Iris pigment epithelial cell (primary cell): ENCODE measurements at places on chromosomes 7 and 10.

DNA sequence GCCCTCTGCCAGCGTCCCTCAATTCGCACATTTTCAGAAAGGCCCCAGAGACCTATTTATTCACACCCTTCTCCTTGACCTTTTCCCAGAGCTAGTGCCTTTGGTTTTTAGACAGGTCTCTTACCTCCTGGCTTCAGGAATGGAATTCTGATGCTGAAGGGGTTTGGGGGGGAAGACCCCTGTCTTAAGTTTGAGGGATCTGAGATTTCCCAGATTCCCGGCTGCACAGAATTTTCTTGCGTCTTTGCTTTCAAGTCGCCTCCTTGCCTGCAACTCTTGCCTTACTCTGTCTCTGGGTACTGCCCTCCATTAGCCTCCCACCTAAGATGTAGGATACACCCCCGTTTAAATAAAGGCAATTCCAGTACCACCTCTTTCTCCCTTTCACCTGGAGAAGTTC, 1.9 kb downstream of the GATA3 start:
- no peak for DNase-seq

GRCh38 chr10:86070278-86070677, 296.3 kb downstream of the GRID1 start:
- no peak for DNase-seq

DNA sequence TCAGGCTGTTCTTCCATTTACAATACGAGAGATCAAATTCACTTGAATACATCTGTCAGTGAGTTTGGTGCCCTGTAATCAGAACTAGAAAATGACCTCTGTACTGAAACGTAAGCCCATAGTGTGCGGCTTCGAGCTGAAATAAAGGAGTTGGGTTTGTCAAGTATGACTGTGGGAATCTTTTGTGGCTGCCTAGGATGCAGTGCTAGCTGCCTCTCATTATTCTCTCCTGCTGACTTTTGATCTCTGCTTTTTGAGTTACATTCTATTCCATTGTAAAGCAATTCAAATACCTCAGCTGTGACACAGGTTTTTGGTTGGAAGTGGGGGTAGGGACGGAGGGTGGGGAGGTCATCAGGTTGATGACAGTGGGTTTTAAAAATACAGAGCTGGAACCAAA, 40.4 kb downstream of the ICA1 start:
- no peak for DNase-seq

DNA sequence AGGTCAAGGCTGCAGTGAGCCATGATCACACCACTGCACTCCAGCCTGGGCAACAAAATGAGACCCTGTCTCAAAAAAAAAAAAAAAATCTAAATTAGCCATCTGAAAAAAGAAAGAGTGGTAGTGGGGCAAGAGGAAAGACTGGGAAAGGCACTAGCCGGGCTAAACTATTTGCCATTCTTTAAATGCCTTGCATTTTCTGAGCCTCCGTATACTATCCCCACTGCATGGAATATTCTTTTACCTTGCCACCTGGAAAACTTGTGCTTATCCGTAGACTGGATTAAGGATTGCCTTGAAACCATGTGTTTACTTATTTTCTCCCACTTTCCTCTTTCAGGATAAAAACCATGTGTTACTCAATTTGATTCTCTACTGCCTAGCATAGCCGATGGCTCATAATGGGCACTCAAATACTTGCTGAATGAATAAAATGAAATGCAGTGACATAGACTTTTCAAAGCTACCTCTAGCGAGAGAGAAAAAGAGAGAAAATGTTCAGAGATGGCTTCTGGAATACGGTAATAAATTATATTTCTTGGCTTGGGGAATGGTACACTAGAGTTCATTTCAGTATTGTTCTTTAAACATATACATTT, 30.6 kb downstream of the HYCC1 start:
- no peak for DNase-seq

DNA sequence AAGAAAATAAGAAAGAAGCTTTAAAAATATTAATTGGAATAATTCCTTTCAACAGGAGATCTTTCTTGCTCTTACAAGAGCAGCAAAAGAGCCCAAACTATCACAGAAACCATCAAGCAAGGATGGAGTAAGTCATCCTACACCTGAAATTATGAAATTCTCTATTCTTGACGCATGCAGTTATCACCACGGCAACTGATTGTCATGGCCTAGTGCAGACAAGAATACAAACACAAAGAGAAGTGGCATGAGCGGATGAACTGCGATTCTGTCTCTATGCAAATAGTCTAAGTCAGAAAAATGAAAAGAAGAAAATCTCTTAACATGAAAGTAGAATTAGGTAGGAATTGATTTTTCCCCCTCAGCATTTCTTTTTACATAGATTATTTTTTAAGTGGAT, 54.8 kb upstream of the SLC35B4 start:
- no peak for DNase-seq

- DNase-seq, result no peak
These were observed 200.5 kb downstream of the SKAP2 start for GRCh38 chr7:26663874-26664273.
